ENCODE measurements at places on chromosomes 1 and 21. TPM values are rescaled to one million over a fixed set of nuclear protein-coding genes. Genes with fewer than 3 reads are reported as not detected.

DNA sequence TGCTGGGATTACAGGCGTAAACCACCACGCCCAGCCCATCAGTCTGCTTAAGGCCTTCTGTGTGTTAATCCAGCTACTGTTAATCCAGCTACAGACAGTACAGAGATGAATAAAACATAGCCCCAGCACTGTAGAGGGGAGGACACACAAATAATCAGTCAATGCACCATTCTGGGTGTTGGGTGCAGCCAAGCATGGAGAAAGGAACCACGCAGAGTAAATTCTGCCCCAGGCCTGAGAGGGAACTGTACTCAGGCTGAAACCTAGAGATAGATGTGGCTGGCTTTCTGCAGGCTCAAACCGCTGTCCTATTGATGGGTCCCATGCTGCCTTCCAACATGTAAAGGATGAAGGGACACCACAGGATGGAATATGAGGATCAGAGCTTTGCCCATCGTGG is 136.8 kb upstream of the IGSF21 start:
- DNase-seq: no peak

DNA sequence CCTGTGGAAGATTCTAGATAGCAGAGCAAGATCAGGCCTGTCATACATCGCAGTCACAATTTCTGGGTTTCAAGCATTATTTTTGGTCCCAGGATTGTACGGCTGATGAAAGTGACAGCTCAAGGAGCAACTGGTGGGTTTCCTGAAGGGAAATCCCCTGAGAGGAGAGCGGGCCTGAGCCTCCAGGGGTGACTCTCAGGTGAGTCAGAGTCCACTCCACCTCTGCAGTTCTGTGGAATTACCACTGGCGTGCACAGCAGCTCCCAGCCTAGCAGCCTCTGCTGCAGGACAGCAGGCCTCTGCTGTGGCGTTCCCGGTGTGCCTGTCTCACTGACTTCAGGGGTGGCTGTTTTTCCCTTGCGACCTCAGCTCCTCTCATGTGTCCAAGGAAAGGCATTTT is 24.4 kb downstream of the SLC66A1 start:
- DNase-seq: no peak

GRCh38 chr1:193348091-193348768 is 161.8 kb upstream of the B3GALT2 start:
- DNase-seq: no peak

- DNase-seq: no peak
These were observed 22.9 kb downstream of the TCP10L start for GRCh38 chr21:32562426-32562825.

GRCh38 chr1:188432427-188432826 is 1603.7 kb downstream of the PLA2G4A start:
- no peak for DNase-seq

- DNase-seq: no peak
These were observed 44.7 kb downstream of the YARS1 start for GRCh38 chr1:32772281-32773017.

DNA sequence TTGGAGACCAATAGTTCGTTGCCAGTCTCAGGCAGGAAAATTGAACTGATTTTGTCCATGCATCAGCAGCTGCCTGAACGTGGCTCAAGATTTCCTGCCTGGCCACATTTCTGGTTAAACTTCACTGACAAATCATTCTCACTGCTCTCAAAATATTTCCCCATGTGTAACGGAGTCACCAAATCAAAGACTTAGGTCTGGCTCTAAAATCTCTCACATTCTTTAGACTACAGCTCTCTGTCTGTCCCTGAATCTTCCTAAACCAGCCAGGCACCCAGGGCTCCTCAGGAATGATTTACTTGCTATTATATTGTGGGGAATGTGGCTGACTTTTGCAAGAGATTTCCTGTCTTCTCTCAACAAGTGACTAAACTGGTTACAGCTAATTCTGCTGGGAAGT is 49.2 kb upstream of the GJA8 start:
- no peak for DNase-seq

DNA sequence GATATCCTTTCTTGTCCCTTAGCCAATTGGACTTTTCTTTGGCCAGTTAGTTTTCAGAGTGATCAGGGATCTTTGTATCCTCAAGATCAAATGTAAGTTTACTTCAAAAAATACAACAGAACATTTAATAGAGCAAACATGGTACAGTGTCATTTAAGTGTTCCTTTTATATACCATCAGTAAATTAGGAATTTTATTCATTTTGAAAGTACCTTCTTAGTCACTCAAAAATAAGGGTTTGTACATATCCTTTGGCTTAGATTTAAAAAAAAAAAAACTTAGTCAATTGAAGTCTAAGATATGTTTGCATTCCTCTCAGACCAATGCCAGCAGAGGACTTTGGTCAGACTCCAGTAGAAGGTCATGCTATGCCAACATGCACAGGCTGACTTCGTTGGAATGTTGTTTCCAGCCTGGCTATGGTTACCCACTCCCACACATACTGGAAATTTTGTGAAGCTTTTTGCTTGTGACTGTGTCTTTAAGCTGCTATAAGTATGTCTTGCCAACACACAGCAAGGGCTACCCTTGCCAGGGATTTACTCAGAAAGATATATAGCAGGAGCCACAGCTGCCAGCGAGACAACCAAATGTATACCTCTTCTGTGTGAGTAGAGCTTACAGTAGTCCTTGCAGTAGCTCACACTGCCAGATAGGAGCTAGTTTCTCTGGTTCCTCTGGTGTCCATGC is 81.5 kb upstream of the LRIF1 start:
- DNase-seq: no peak

DNA sequence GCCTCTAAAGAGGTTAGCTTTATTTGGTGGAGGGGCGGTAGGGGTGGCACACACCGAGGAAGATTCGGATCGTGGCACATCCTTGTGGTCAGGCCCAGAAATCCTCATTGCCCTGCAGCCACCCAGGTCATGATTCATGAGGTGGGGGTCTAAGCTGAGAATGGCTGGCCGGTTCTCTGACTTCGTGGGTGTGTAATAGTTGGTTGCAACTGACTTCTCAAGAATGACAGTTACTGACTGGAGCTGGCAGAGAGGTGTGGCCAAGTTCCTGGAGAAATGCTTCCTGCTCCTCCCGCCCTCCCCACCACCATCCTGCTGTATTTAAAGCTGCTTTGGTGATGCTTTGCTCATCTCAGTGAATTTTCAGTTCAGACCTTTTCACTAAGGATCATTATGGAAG is 198.6 kb downstream of the KIF26B start:
- DNase-seq: no peak

DNA sequence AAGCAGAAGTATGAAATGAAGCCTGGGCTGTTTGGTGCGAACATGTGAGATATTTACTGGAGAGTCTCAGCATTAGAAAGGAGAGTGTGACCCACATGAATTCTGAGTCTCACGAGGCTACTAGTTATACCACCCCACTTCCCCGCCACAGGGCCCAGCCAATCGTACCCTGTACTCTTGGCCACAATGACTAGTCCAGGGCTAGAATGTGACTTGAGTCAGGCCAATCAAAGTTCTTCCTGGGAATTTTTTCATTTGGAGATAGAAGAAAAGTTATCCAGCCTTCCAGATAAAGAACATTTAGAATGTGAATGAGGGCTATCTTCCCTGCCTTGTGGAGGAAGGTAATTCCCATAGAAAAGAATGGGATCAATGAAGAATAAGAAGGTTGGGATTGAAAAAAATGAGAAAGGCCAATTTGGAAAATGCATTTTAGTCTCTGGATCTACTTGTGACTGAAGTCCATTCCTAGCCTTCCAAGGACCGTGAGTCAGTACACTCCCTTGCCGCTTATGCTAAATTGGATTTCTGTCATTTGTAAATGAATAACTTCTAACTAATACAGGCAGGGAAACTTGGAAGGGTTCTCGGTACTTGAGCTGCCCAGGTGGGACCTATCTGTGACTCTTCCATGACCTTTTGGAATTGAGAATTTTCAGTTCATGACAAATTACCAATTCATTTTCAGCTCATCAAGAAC is 12.3 kb upstream of the RIMKLA start:
- DNase-seq: no peak

- no peak for DNase-seq
These were observed at the start of gene IRF2BP2 for GRCh38 chr1:234610061-234610665. Gene IRF2BP2 (minus strand): TSS chr1:234610178. CDS start chr1:234609494, 684 bp downstream.

- no peak for DNase-seq
These were observed 60.4 kb upstream of the PSEN2 start for GRCh38 chr1:226809785-226810571.

- DNase-seq: no peak
These were observed 26.0 kb downstream of the RGS1 start for GRCh38 chr1:192601567-192601966.

GRCh38 chr1:56363007-56363770 is 216.2 kb downstream of the PLPP3 start:
- DNase-seq: peak; percentile 39

DNA sequence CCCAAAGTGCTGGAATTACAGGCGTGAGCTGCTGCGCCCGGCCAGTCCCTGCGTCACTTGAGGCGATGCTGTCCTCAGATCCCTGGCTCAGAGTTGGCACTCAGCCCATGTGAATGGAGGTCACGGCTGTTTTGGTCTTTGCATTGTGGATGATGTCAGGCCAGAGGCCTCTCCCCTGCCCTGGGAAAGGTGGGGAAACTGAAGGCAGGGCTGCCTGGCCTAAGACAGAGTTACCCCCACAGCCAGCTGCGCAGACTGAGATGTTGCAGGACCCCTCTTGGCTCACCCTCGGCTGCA is 821 bp downstream of the MASP2 start:
- DNase-seq: no peak

DNA sequence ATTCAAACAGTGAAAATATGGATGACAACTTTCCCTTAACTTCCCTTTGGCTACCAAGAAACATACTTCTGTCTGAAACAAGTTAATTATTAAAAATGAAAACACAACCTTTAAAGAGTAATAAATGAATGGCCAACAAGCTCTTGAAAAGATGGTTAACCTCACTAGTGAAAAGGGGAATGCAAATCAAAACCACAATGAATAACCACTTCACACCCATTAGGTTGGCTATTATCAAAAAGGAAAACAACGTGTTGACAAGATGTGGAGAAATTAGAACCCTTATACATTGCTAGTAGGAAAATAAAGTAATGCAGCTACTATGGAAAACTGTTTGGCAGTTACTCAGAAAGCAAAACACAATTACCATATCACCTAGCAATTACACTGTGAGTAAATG is 14.1 kb downstream of the COP1 start:
- DNase-seq: no peak

- DNase-seq: peak; percentile 41
These were observed 56.0 kb upstream of the ABCG1 start for GRCh38 chr21:42162831-42163510.

DNA sequence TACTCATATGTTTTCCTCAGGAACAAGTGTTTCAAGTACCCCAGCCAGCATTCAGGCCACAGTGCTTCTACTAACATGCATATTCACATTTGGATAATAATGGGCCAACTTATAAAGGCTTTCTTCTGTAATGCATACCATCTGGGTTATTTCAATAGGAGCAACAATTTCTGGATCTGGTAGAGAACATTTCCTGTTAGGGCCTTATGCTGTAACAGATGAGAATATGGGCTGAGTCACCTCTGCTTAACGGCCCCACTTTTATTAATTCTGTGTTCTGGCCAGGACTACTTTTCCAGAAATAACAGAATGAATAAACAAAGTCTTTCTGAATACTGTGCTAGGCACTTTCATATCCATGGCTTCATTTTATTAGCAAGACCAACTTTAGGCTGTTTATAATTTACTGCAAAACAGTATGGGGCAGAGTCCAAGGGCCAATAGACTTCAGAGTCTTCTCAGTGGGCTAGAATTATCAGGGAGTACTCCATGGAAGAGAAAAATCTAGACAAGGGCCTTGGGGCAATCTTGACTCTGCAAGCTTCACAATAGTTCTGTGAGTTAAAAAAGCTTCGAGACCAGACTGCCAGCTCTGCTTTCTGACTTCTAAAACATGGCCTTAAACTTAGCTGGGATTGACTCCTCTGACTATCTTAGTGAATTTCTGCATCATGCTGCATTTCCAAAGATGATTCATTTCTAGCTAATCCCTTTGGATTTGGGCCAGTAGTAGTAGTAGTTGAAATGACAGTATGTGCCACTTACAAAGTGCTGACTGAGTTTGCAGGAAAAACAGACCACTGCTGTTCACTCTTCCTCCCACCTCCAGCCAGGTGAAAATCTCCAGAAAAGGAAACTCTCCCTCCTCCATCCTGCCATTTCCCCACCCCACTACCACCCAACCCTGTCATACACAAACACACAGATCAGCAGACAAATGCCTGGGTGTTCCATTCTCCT is 8.2 kb upstream of the SSX2IP start:
- peak; percentile 75 for DNase-seq

DNA sequence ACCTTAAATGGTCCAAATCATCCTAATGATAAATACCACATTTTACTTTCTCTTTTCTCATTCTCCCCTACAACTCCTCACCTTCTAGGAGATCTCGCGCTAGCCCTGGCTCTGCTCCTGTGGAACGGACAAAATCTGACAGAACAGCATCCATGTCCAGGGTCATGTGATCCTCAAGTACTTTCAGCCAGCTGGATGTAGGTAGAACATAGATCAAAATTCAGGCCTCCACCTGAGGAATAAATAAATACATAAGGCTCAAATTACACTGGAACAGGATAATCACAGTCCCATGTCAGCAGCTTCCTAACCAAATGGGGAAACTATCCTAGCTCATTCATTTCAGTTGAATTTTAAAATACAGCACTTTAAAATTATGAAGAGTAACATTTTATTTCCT is 33.2 kb downstream of the OTUD7B start:
- DNase-seq: no peak

DNA sequence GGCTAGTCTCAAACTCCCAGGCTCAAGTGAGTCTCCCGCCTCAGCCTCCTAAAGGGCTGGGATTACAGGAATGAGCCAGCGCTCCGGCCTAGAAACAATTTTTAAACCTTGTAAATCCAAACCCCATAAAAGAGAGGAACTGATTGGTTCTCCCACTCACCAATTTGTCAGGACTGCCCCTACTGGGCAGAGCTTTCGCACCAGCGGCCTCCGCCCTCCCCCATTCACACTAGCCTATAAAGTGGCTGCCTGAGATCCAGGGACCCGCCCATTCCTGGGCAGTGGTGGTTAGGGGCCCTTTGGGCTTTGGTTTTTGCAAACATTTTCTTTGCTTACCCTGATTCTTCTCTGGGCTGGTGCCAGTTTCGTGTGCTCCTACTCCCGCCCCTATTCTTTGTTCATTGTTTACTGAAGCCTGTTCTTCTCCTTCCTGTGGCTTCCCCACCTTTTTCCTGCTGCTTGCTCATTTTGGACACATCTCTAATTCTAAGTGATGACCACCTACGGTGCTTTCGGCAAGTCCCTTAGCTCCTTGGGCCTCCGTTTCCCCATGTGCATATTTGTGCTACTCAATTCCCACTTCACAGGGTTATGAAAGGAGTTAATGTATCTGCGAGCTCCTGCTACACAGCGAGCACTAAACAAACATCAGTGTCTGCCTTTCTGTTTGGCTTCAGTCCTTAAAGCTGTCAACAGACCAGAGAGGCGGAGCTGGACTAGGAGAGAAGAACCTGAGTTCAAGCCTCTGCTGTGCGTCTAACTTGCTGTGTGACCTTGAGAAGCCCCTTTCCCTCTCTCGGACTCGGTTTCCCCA is 39.8 kb upstream of the CLIC4 start:
- DNase-seq: peak; percentile 99

Gene HTR1D
- total RNA-seq: not detected

Gene KCTD3
- total RNA-seq: 45.0 TPM

Gene ZBTB8A
- 8.6 TPM for total RNA-seq

Gene CORT
- not detected for total RNA-seq

Gene ATPAF1
- 60.5 TPM for total RNA-seq

Gene SELL
- total RNA-seq: not detected

Gene ERRFI1
- total RNA-seq: 21.7 TPM
